Calu3 (cell line): ENCODE measurements at places on chromosomes 7 and 10. TPM values are rescaled to one million over a fixed set of nuclear protein-coding genes. Genes with fewer than 3 reads are reported as not detected.

KCP gene
- total RNA-seq, result 6.8 and 10.6 TPM in 2 replicates

HOXA3 gene
- 15.9 and 20.9 TPM in 2 replicates for total RNA-seq

MYL10 gene
- not detected in 2 replicates for total RNA-seq

DNAJC12 gene
- total RNA-seq, result 0.80 and 1.1 TPM in 2 replicates

HOXA10 gene
- 11.8 and 12.1 TPM in 2 replicates for total RNA-seq

DOCK4 gene
- 2.7 and 3.4 TPM in 2 replicates for total RNA-seq

SMO gene
- 2.1 and 3.6 TPM in 2 replicates for total RNA-seq

AKR1C3 gene
- total RNA-seq, result 177 and 181 TPM in 2 replicates

ARHGEF35 gene
- total RNA-seq, result 11.8 and 13.7 TPM in 2 replicates

TMEM213 gene
- 9.8 and 11.3 TPM in 2 replicates for total RNA-seq

AKR1C4 gene
- total RNA-seq, result 0.40 and 0.76 TPM in 2 replicates

RADIL gene
- 0.83 and 1.8 TPM in 2 replicates for total RNA-seq

KEL gene
- not detected in 2 replicates for total RNA-seq

PRF1 gene
- total RNA-seq, result not detected in 2 replicates

BTBD16 gene
- 0.35 TPM in 1 of 2 replicates, not detected in the other for total RNA-seq

SEMA3C gene
- 61.1 and 67.7 TPM in 2 replicates for total RNA-seq

GPR141 gene
- not detected in 2 replicates for total RNA-seq

STAG3 gene
- 0.66 and 1.2 TPM in 2 replicates for total RNA-seq

POP7 gene
- 28.2 and 31.9 TPM in 2 replicates for total RNA-seq
